NCI-H1092 treated with DMSO at 0.1 percent for 48 hours (cell line): ENCODE measurements at places on chromosomes 2 and 18.

DNA sequence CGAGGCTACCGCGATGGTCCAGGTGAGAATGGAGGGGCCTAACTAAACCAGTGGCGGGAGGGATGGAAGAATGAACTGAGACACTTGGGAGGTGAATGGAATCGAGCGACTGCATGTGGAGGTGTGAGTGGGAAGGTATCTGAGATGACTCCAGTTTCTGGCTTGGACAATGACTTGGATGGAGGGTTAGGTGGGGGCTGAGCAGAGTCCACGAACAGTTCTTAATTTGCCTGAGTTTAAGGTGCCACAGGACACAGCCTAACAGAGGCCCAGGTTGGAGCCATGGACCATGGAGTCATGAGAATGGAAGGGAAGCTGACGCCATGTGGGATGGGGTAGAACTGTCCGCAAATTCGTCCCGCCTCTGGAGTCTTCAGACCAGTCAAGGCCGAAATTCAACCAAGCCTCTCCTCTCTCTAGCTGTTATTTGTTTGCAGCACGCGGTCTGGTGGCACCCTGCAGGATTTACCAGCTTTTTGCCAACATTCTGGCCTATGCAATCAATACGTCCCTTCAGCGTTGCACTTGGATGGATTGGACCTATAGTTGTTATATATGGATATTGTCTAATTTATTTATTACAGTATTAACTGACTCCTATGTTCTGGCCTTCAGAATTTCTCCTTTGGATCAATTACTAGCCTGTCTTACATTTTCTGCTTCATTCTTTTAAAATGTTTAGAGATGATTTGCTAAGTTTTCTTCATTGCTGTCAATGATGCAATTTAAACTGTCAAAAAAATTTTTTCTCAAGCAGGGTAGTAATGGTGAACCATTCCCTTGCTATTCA, 940 bp upstream of the BOLA3 start:
- DNase-seq, result no peak

- DNase-seq, result no peak
Observed at GRCh38 chr2:240432430-240432819, 3.0 kb upstream of the GPC1 start.

- DNase-seq, result no peak
Observed at GRCh38 chr2:9199716-9200632, 6.6 kb upstream of the ASAP2 start.

DNA sequence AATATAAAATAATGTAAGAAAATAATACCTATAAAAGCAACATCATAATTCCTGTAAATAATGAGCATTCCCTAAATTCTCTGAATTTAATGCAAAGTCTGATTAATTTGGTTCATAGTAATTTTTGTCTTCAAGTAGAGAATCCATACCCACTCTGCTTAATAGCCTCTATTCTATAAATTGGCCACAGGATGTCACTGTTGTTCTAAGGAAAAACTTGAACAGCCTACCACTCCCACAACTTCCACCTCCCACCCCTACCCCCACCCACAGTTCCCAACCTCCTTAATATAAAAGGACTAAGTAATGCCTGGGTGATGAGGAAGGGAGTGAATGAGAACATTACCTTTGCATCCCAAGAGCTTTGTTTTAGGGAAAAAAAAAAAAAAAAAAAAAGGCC, 27.2 kb upstream of the BBS5 start:
- DNase-seq, result peak; percentile 35

- DNase-seq, result no peak
Observed at GRCh38 chr2:119837759-119838158, 78.0 kb downstream of the PTPN4 start.

DNA sequence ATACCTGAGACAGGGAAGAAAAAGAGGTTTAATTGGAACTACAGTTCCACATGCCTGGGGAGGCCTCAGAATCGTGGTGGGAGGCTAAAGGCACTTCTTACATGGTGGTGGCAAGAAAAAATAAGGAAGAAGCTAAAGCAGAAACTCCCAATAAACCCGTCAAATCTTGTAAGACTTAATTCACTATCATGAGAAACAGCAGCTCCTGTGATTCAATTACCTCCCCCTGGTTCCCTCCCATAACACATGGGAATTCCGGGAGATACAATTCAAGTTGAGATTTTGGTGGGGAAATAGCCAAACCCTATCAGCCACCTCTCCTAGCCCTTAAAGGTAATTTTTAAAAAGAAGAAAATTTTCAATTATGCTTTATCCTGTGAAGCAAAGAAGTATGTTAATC, 728.8 kb downstream of the RNF144A start:
- DNase-seq, result no peak

DNA sequence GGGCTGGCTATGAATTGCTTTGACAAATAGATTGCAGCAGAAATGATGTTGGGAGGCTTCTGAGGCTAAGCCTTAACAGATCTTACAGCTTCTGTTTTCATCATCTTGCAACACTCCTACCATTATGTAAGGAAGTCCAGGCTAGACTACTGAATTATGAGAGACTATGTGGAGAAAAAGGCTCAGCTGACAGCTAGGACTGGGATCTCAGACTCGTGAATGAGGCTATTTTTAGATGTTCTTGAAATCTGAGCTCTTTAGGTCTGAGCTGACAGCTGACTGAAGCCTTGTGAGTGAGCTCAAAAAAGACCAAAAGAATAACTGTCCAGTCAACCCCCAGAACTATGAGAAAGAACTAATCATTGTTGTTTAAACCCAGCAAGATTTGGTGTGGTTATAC, 70.3 kb downstream of the VWC2L start:
- DNase-seq, result peak; percentile 52

DNA sequence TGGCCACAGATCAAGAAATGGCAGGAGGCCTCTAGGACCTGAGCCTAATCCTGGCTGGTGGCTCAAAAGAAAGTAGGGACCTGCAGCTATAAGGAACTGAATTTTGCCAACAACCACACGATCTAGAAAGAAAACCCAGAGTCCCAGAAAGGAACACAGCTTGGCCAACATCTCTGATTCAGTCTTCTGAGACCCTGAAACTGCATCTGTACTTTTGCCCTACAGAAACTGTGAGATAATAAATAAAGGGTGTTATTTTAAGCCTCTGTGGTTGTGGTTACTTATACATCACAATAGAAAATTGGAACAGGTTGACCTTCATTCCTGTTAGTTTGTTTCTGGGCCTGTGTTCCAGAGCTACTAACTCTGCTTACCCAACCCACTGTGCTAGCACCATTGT, 356.8 kb upstream of the ST6GAL2 start:
- no peak for DNase-seq

DNA sequence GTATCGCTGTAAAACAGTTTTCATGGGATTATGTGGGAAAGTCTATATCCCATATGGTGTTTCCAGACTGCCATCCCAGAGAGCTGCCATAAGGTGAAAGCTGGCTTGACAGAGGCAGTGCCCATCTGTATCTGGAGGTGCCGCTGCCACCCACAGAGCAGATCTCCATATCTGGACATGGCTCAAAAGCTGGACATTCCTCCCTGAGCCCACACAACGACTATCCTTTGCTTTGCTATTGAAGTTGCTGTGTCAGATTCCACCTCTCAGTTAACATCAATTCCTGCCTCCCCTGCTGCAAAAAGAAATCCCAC, 55.2 kb downstream of the RND3 start:
- DNase-seq, result no peak

DNA sequence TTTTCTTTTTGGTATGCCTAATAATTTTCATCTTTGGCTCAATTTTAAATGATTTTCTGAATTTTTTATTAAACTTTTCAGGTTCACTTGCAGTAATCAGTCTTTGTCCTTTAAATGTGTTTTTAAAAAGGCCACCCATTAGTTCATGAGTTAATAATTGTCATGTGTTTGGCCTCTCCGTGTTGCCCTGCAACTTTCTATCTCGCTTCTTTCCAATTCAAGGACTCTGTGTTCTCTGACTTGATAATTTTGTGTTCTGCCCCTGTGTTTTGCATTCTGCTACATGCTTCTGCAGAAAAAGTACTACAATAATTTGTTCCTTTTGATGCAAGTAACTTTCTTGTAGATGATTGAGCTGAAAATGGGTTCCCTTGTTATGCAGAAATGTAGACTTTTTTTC, 921.4 kb upstream of the LRATD1 start:
- no peak for DNase-seq

GRCh38 chr2:190858817-190859216, 21.8 kb upstream of the GLS start:
- no peak for DNase-seq

- no peak for DNase-seq
Observed at GRCh38 chr18:8816816-8817215, 111.5 kb downstream of the MTCL1 start.

DNA sequence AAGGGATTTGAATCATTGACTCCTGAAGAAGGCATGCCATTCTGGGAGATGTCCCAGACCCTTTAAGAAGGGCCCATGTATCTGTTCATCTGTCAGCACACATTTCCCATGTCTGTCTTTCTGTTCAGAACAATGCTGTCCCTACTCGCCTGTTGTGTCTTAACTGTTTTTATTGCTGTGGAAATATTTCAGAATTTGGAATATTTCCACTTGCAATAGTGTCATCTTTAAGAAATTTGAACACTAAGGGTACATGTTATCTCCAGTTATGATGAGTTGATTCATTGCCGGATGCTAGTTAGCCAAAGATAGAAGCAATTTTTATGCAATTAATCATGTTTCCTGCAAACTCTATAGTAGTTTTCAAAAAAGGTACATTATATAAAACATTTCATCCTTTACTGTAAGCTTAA, 36.9 kb upstream of the NT5C1B start:
- DNase-seq, result no peak

DNA sequence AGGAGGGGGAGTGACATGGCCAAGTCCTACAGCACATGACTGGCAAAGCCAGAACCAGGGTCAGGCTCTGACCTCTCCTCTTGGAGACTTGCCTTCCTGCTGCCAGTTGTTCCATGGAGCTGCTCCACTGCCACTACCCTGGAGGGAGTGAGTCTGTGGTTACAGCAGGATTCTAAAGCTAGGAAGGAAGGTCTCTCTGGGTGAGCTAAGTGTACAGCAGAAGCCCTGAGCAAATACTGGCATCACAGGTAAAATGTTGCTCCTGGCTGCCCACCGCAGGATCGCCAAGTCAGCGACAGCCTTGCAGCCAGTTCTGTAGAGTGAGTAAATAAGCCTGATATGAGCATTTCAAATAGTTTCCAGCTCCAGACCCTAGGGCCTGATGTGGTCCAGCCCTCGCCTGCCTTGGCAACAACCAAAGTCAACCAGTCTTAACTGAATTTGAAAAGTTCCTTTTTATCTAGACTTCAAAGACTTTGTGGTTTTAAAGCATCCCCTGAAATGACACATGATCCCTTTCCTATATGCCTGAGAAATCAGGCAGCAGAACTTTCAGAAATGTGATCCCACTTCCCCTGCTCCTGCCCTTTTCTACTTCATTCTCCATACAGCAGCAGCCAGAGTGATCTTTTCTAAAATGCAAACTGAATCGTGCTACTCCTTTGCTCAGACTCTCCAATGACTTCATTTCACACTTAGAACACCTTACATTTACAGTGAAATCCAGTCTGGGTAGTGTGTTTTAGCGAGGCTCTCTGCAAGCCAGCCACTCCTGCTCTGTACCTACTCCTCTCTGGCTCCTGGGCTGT, 114.3 kb downstream of the MGAT5 start:
- DNase-seq, result peak; percentile 24
